ENCODE measurements at places on chromosomes 4 and X.

DNA sequence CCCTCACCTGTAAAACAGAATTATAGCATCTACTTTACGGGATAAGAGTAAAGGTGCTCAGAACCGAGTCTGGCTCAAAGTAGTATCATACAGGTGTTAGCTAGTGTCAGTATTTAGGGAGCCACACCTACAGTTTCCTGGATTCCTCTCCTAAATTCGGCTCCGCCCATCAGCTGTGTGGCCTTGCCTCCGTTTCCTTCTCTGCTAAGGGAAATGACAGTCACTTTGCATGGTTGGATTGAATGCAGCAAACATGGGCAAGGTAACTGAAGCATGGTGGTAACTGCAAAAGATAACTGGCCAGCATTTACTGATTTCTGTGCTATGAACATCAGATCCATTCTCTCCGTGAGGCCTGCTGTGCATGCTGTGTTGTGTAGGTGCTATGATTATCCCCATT lies 2.8 kb downstream of the PPP1R3F start:
- no peak for DNase-seq

GRCh38 chr4:171281359-171281758 lies 531.8 kb upstream of the GALNTL6 start:
- no peak for DNase-seq

- DNase-seq: no peak
Measured at GRCh38 chr4:20805716-20806115, 105.5 kb downstream of the PACRGL start.

GRCh38 chrX:2550328-2551020 lies 49.7 kb upstream of the DHRSX start:
- DNase-seq: peak; percentile 17

GRCh38 chr4:813900-814299 lies 12.0 kb downstream of the CPLX1 start:
- DNase-seq: no peak

DNA sequence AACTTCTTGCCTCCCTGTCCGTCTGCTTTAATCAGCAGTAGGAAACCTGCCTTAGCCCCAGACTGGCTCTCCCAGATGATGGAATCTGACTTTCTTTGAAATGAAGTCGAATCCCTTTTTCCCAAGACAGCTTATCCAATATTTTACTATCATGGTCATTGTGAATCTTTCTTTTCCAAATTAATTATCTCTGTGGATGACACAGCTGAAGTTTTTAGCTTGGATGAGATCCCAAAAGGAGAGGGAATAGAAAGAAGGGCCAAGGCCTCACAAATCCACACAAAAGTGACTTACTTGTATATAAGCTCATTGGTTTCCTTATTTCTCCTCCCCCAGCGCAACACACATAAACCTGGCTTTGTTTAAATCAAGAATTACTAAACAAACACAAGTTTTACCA lies 100.6 kb downstream of the RASL11B start:
- no peak for DNase-seq

GRCh38 chrX:133660281-133660680 lies 245.0 kb upstream of the GPC4 start:
- DNase-seq: peak; percentile 70

DNA sequence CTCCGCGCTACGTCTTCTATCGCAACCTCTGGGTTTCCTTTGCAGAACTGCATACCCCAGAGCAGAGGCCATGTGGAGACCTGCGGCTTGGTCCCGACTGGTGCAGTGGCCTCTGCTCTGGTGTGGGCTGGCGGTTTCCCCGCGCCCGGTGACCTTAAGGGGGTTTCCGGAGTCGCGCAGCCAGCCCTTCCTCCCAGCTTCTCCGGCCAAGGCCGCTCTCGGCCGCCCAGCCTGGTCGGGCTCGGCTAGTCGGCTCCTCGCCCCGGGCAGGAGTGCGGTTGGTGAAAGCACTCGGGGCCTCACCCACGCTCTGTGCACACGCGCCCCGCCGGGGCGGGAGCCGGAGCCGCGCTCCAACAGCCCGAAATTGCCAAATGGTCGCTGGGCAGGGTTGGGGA lies 84.9 kb downstream of the BCOR start:
- peak; percentile 45 for DNase-seq

DNA sequence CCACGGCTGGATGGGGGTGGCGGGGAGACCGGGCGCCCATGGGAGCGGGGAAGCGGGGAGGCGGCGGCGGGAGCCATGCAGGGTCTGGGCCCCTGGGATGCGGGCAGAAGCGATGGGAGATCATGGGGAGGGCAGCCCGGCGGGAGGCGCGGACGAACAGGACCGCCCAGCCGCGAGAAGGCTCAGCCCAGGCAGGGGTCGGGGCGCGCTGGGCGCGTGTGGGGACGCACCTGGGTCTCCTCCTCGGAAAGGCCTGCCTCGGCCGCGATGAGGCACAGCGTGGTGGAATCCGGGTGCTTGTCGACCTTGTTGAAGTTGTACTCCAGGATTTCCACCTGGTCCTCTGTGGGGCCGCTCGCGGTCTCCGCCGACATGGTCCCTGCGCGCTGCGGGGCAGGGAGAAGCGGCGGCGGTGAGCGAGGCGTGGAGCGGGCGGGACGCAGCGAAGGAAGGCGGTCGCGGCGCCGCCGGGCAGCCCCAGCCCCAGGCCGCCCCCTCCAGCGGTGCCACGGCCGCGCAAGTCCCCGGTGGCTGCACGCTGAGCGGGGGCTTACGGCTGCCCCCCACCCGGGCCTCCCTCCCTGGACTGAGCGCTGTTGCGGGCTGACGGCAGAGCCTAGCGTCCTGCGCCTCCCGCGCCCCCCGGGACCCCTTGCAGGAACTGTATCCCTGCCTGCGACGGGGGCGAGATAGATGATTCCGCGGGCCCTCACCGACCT lies 25.3 kb downstream of the HOPX start:
- peak; percentile 49 for DNase-seq

DNA sequence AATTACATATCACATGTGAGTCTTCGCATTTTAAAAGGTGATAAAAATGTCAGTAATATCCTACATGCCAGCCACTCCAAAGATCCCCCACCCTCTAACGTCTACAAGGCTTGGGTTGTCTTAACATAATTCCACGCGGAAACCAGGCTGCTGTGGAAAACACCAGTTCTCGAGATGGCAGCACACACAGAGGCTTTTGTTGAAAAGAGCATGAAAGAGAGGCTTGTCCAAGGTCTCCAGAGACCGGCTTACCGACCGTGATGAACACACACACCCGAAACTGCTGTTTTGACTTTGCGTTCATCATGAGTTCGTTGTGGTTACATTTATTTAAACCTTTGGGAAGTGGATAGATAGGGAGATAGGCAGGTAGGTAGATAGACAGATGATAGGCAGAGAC lies 87.9 kb downstream of the CRLF2 start:
- no peak for DNase-seq

GRCh38 chrX:109952985-109953905 lies 49.7 kb upstream of the TMEM164 start:
- no peak for DNase-seq

GRCh38 chr4:171779301-171779700 lies 33.9 kb upstream of the GALNTL6 start:
- DNase-seq: no peak

DNA sequence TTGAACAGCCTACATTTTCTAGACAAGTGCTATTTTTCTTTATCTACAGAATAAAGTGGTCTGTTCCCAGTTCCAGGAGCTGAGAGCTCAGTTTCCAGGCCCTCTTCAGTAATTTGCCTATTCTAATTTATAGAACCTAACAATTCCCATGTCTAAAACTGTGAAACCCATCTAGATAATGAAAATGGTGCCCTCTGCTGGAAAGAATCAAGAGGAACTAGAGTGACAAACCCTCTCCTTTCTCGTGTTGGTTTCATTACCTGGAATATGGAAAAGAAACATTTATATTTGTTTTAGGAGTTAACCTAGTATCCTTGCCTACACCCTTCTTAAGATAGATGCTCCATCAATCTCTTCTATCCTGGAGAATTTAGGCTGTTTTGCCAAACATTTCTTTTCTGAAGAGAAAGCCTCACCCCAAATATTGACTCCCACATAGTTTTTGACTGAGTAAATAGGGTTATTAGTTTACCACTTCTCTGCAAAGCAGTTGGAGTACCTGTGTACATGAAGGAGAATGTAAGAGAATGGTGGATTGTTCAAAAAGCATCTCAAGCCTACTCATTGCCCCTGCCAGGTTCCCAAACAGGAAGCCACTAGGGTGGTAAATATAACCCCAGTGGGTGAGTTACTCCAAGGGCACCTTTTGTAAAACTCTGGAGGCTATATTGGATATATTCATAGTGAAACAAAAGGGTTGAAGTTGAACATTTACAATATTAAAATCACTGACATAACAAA lies 121.6 kb downstream of the RASL11B start:
- peak; percentile 78 for DNase-seq

- DNase-seq: no peak
Measured at GRCh38 chr4:3656416-3657356, 109.5 kb upstream of the ADRA2C start.

- peak; percentile 38 for DNase-seq
Measured at GRCh38 chr4:150867148-150867547, 147.9 kb downstream of the LRBA start.

GRCh38 chr4:122906859-122907305 lies 15.5 kb downstream of the NUDT6 start:
- DNase-seq: no peak

DNA sequence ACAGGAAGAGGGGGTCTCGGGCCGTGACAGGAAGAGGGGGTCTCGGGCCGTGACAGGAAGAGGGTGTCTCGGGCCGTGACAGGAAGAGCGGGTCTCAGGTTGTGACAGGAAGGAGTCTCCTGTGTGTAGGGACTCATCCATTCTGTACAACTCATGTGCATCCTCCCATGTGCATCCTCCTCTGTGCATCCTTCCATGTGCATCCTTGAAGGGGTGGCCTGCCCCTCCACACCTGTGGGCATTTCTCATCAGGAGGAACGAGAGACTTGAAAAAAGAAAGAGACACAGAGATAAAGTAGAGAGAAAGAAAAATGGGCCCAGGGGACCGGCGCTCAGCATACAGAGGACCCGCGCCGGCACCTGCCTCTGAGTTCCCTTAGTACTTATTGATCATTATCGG lies 30.2 kb upstream of the PLCXD1 start:
- no peak for DNase-seq

GRCh38 chrX:24020306-24020876 lies 6.6 kb downstream of the KLHL15 start:
- DNase-seq: no peak

GRCh38 chr4:106773076-106773905 lies 262.8 kb downstream of the DKK2 start:
- DNase-seq: peak; percentile 72

GRCh38 chr4:54032558-54033135 lies 31.8 kb downstream of the CHIC2 start:
- DNase-seq: no peak

GRCh38 chrX:153900831-153901752 lies 3.4 kb upstream of the AVPR2 start:
- DNase-seq: peak; percentile 83

GRCh38 chr4:184958127-184958922 lies 60.0 kb upstream of the HELT start:
- no peak for DNase-seq

DNA sequence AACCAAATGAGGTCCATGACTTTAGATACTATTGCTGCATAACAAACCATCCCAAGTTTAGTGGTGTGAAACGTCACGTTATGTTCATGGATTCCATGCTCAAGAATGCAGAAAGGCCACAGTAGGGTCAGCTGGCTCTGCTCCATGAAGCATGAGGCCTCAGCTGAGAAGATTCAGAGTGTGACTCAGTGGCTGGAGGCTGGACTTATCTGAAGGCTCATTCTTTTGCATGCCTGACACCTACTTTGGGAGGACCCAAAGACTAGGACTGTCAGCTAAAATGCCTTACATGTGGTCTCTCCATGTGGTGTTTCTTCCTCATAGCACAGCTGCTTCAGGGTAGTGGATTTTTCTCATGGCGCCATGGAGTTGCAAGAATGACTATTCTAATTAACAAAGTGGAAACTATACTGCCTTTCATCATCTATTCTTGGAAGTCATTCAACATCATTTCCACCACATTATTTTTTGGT lies 11.5 kb upstream of the CCDC149 start:
- peak; percentile 97 for DNase-seq

DNA sequence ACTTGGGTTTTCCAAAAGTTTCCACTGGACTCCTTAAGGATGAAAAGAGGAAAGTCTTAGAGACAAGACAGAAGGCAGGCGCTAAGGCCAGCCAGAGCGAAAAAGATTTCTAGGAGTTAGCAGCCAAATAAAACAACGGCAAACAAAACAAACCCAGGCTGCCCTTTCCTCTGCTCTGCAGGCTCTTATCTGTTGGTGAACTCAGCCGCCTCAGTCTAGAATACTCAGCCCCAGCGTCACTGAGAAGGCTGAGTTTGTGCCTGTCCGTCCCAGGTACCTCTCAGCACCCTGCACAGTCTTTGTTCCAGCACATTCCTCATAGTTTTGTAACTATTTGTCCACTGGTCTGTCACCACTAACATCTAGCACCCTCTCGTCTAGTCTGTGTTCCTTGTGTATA lies 75.6 kb upstream of the FAM9C start:
- DNase-seq: no peak

DNA sequence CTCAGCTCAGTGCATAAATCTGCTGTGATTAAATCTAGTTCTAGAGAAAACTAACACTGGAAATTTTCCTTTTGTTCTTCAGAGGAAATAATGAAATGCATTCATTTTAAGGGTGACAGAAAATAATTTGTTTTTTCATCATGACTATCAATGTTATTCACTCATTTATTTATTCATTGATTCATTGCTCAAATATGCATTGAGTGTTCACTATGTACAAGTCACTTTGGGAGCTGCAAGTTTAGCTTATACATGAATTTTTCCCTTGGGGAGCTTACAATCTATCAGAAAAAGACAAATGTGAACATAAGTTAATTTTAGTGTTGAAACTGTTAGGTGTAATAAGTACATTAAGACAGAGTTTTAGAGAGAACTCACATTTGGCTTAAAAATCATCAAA lies 897.8 kb downstream of the CENPC start:
- DNase-seq: no peak

DNA sequence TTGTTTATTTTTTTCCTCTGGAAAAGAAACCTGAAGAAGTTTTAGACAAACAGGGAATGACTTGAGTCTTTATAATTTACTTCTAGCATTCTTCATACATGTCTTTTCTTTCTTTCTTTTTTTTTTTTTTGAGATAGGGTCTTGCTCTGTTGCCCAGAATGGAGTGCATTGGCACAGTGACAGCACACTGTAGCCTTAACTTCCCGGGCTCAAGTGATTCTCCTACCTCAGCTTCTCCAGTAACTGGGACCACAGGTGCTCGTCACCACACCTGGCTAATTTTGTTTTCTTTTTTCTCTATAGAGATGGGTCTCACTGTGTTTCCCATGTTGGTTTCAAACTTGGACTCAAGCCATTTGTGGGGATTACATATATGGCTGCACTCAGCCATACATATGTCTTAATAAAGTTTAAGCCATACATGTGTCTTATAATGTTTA lies 71.8 kb downstream of the RAPGEF2 start:
- DNase-seq: peak; percentile 6

- peak; percentile 69 for DNase-seq
Measured at GRCh38 chrX:119826399-119826959, 26.3 kb downstream of the UPF3B start.

- DNase-seq: no peak
Measured at GRCh38 chr4:7298619-7299009, 106.3 kb downstream of the SORCS2 start.

- peak; percentile 67 for DNase-seq
Measured at GRCh38 chrX:17032351-17032750, 85.9 kb downstream of the REPS2 start.

All from foreskin fibroblast (primary cell).